Stimulated activated CD4-positive, alpha-beta T cell treated with anti-CD3 and anti-CD28 coated beads, Interleukin-1b, Interleukin-23, amount 100 ng/mL, for 1 hour (primary cell): ENCODE measurements at places on chromosomes 4 and X.
A peak's percentile ranks its signal among the peaks of the same experiment; 100 is the strongest.

DNA sequence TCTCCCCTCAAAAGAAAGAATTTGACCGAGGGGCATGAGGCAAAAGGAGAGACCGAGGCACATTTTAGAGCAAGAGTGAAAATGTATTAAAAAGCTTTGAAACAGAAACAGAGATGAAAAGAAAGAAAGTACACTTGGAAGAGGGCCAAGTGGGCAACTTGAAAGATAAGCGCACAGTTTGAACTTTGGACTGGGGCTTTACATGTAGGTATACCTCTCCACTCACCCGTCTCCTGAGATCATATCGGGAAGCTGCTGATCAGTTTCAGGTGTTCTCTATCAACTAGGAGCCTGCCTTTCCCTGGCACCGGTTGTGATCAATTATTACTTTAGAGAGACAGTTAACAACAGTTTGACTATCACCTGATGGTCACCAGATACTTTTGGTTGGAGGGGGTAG, 2666.5 kb downstream of the ARAP2 start:
- no peak for DNase-seq

DNA sequence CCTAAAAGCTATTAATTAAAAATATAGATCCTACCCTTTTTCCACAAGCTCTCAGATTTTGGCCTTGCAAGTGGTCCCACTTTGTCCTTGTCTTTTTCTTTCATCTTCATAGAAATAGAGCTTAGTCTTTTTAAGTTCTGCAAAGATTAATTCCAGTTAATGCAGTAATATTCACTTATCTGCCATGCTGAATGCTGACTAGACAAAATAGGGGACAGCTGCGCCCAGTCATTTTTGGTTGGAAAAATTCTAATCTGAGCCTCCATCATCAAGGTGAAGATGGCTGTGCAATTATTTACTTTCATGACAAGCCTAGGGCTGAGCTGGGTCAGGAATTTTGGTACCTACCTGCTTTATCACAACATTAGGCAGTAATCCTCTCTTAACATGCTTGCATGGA, 241.3 kb upstream of the CXorf66 start:
- no peak for DNase-seq

- DNase-seq, result no peak
These were observed 186.7 kb upstream of the PSAPL1 start for GRCh38 chr4:7621252-7622035.

DNA sequence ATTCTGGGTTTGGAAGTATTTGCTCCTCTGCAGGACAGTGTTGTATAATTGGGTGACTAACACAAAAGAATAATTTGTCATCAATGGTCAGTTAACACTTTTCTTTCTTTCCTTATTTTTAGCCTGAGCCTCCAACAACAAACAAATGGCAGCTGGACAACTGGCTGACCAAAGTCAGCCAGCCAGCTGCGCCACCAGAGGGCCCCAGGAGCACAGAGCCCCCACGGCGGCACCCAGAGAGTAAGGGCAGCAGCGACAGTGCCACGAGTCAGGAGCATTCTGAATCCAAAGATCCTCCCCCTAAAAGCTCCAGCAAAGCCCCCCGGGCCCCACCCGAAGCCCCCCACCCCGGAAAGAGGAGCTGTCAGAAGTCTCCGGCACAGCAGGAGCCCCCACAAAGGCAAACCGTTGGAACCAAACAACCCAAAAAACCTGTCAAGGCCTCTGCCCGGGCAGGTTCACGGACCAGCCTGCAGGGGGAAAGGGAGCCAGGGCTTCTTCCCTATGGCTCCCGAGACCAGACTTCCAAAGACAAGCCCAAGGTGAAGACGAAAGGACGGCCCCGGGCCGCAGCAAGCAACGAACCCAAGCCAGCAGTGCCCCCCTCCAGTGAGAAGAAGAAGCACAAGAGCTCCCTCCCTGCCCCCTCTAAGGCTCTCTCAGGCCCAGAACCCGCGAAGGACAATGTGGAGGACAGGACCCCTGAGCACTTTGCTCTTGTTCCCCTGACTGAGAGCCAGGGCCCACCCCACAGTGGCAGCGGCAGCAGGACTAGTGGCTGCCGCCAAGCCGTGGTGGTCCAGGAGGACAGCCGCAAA, 106.0 kb downstream of the KLHL8 start:
- DNase-seq, result no peak

- DNase-seq, result no peak
These were observed 20.4 kb upstream of the DCTD start for GRCh38 chr4:182937268-182938204.

DNA sequence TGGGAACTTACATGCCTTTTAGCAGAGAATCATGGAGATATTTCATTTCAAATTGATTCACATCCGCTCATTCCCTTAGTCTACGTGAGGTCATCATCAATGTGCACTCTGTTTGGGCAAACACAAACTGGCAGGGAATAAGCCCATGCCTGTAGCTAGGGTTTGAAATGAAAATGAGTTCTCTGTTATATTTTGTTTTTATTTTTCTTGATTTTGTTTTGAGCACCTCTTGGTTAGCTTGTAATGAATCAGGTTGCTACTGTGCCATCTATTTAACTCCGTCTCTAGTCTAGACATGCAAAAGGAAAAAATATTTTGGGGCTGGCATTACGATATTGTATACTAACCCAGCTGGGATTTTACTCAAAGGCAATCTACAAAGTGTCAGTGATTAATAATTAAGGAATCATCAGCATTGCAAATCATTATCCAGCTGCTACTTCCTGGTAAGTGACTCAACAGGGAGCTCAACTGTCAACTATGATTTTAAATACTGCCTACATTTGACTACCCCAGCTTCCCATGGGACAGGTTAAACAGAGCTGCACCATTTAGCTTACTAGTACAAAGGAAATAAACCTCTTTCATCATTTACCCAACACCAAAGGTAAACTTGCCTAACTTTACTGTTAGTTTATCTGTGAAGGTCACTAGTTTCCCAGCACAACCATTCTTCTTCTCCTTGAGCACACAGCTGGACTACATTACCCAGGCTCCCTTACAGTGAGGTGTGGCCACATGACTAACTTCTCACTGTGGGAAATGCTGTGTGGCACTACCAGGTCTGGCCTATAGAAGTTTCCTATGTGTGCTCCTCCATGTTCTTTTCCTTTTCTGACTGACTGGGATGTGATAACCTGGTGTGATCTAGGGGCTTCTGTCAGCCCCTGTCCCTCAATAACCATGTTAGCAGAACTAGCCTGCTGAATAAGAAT, 21.2 kb upstream of the TRPC5OS start:
- no peak for DNase-seq

DNA sequence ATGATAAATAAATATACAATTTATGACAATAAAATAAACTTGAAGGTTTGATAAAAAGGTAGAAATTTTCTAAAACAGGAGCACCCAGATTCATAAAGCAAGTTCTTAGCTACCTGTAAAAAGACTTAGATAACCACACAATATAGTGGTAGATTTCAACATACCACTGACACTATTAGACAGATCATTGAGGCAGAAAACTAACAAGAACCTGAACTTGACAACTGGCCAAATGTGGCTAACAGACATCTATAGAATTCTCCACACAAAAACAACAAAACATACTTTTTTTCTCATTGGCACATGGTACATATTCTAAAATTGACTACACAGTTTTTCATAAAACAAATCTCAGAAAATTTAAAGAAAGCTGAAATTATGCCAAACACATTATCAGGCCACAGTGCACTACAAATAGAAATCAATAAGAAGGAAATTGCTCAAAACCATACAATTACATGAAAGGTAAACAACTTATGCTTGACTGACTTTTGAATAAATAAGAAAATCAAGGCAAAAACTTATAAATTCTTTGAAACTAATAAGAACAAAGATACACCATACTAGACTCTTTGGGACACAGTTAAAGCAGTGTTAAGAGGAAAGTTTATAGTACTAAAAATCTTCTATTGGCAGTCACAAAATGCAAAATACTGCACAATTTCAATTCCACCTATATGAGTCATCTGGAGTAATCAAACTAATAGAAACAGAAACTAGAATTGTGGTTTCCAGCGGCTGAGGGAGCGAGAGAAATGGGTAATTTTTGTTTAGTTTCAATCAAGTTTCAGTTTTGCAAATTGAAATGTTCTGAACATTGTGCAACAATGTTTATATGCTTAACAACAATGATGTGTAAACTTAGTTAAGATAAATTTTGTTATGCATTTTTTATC, 925.6 kb downstream of the SH3BGRL start:
- DNase-seq, result no peak

DNA sequence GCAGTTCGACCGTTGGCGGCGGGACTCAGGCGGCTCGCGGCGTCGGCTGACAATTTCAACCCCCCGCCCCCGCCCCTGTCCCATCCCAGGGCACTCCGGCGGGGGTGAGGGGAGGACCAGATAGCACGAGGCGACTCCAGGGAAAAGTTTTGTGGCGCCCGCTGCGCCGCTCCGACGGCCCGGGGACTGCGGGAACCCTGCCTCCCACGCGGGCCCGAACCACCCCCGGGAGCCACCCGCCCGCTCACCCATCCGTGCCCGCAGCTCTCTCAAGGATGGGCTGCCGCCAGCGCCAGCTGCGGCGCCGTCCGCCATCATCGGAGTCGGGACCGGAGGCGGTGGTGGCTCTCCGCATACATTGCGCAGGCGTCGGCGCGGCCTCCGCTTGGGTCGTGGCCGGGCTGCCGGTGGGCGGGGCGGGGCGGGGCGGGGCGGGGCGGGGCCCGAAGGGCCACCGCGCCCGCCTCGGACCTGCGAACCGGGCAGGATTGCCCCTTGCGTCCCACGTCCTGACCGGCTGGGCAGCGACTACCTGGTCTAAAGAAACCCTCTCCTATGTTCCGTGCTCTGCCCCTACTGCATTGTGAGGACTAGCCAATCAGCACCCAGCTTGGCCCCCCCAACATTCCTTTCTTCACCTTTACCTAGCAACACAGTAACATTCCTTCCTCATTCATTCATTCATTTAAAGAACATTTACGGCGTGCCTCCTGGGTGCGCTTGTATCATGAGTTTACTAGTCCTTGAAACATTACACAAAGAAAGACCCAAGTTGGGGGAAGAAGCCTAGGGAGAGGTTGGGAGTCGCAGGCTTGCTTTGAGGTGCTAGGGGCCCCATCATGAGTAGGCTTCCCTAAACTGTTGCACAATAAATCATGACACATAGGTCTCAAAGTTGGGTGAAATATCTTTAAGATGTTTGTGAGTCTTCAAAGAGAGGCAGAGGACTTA, at the start of gene MAP7D3:
Gene MAP7D3 (minus strand): TSS at position 360 of the 951 bp plus-strand sequence. CDS start 42 bp downstream, at position 318.
- DNase-seq, result peak; percentile 30

- no peak for DNase-seq
These were observed 743 bp downstream of the NKAP start for GRCh38 chrX:119942831-119943184.

DNA sequence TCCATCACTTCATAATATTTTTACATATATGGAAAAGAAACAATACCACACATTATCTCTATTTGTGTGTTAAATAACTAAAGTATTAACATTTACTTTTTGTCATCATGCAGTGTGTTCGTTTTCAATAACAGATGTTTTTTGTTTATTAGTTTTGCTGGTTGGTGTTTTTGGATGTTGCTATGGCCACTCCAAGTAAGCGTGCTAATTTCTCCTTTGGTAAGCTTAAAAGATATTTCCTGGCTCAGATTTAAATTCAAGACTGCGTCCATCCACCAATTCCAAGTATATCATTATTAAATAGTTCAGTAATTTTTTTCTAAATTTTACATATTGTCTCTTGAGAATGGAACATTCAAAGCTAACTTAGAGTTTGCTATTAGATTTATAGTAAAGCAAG, 235.4 kb upstream of the IL1RAPL1 start:
- DNase-seq, result no peak

DNA sequence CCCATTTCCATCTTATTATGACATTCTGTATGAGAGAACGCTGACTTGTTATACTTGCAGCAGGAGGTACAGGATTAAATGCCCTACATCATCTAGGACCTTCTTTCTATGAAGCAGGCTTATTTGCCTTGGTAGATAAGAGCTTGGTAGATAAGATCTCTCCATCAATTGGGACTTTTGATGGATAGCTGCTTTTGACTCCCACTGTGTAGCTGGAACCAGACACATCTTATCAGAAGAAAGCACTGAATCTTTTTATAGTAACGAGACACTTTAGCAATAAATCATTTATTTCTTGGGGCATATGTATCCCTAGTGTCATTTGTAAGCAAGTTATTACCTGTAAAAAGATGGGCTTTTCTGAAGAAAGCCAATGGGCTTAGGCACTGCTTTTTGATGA, 613.9 kb downstream of the TECRL start:
- no peak for DNase-seq

GRCh38 chr4:100739426-100739825, 221.6 kb upstream of the EMCN start:
- DNase-seq, result no peak

GRCh38 chr4:11440481-11441193, 11.9 kb upstream of the HS3ST1 start:
- no peak for DNase-seq

DNA sequence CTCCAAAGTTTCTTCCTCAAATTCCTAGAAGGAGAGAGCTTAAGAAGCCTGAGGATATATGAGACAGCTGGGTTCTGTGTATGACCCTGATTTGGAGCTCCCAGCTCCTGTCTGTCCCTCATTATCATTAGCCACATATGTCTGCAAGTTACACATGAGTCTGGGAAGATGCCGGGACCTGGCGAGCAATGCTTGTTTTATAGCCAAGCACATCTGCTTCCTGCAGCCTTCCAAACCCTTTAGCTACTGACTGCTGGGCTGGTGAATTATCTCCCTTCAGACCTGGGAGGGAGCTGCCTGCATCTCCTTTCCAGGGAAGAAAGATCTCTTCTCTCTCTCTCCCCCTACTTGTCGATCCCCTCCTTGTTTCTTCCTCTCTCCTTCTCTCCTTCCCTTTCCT, 556.7 kb upstream of the BOD1L1 start:
- DNase-seq, result no peak

- no peak for DNase-seq
These were observed 43.2 kb downstream of the ZBTB49 start for GRCh38 chr4:4333265-4333706.

DNA sequence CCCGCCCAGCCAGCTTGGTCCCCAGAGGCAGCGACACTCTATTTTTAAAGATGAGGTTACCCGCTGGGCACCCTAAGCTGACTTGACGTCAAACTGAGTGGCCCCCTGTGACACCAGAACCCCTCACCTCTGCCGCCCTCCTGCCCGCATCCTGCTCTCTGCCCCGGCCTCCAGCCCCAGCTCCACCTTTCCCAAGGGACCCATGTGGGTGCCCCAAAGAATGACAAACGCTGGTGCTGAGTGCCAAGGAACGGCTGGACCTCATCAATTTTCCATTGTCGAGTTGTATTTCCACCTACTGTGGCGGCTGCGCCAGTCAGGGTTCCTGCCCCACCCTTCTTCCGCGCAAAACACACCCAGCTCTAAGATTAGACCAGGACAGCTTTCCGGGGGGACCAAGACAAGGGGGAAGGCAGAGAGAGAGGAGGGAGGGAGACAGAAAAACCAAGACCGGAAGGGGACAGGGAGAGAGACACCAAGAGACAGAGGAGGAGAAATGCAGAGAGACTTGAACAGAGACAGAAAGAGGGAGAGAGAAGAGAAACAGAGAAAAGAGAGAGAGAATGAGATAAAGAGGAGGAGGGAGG, 2.0 kb downstream of the PRKX start:
- no peak for DNase-seq
